ENCODE measurements at places on chromosomes 13 and 19.

GRCh38 chr19:4140237-4140711 is 13.2 kb upstream of the CREB3L3 start:
- DNase-seq = no peak

DNA sequence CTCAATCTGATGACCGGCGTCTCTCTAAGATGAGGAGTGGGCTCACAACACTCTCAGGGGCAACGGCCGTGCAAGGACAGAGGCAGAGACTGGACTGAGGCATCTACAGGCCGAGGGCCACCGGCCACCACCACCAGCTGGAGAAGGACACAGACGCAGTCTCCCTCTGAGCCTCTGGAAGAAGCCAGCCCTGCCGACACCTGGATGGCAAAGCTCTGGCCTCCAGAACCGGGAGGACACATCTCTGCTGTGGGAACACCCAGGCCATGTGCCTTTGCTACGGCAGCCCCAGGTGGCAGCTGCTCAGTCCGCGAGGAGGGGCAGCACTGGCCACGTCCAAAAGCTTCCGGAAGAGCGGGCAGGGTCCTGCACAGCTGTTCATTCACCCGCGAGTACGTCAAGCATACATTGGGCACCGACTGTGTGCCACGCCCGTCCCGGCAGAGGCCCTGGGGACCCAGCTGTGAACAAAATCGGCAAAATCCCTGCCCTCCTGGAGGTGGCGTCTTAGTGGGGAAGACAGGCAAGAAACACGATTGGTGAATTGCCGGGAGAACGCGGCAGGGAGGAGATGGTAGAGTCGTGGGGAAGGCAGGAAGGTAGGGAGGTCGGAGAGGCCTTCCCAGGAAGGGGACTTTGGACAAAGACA is 17.1 kb downstream of the C2CD4C start:
- DNase-seq = no peak

- no peak for DNase-seq
These were observed 1.1 kb downstream of the CYP2S1 start for GRCh38 chr19:41194157-41194552.

- DNase-seq = no peak
These were observed 6.0 kb upstream of the TNFAIP8L1 start for GRCh38 chr19:4633140-4633967.

GRCh38 chr13:93266681-93267080 is 40.1 kb downstream of the GPC6 start:
- no peak for DNase-seq

DNA sequence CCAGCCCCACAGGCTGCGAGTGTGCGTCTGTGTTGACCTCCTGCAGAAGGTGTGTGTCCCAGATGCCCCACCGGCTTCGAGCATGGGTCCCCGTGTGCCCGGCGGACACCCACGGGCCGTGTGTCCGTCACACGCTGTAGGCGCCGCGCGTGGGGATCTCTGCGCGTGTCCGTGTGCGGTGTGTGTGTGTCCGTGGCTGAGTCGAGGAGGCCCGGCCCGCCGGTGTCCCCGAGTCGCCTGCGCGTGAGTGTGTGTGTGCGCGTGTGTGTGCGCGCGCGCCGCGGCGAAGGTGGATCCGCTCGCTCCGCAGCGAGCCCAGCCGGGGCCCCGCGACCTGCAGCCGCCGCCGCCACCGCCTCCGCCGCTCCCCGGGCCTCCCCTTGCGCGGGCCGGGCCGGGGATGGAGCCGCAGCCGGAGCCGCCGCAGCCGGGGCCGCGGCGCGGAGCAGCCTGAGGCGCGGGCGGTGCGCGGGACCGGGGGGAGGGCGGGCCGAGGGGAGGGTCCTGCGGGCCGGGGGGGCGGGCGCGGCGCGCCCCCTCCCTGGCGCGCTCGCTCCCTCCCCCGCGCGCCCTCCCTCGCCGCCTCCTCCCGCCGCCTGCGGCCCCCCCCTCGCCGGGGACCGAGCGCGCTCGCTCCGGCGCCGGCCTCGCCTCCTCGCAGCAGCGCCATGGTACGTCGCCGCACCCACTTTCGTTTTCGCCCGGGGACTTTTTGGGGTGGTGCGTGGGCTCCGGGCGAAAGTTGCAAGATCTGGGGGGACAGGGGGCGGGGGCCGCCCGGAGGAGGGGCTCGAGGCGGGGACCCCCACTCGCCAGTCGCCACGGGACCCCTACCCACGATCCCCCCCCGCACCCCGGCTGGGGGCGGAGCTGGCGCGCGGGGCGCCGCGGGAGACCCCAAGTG is 7.1 kb upstream of the NFIC start:
- DNase-seq = no peak

DNA sequence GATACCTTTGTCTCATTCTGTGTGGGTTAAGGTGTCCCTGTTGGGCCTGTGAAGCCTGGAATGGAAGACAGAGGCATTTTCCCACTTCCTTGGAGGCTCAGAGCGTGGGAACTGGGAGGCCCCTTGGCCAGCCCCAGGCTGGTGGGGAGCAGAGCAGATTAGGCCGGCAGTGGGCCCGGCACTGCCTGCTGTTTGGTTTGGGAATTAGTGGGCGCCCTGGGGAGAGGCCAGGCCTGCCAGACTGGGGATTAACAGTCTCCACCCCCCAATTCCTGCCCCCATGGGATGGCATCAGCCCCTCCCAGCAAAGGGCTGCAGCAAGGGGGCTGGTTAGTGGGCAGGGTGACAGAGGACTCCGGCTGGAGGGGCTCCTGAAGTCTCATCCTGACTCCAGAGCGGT is 3.1 kb upstream of the BEST2 start:
- DNase-seq = no peak

DNA sequence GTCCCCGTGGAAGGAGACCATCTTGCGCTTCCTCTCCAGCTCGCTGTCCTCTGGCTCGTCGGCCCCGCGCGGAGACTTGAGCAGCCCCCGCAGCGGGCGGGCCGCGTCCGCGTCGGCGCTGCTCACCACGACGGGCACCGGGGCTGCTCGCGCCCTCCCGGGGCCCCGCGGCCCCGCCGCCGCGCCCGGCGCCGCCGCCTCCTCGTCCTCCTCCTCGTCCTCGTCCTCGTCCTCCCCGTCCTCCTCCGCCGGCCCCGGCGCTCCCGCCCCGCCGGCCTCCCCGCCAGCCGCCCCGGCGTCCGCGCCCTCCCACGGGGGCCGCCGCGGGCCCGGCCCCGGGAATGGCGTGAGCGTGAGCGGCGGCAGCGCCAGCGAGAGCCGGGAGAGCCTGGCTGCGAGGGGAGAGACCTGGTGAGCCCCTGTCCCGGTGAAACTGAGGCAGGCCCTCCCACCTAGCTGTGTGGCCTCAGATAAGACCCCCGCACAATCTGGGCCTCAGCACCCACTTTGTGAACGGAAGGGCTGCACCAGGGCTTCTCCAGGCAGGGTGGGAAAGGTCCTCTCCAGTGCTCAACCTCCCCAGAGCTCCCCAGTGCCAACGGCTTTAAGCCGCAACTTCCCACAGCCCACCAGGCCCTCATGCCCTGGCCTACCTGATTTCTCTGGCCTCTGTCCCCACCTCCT is 17.8 kb downstream of the LMTK3 start:
- no peak for DNase-seq

DNA sequence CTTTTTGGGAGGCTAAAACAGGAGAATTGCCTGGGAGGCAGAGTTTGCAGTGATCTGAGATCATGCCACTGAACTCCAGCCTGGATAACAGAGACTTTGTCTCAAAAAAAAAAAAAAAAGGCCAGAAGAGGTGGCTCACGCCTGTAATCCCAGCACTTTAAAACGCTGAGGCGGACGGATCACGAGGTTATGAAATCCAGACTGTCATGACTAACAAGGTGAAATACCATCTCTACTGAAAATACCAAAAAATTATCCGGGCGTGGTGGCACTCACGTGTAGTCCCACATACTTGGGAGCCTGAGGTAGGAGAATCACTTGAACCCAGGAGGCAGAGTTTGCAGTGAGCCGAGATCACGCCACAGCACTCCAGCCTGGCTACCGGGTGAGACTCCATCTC is 39.9 kb downstream of the ZNF611 start:
- DNase-seq = no peak

DNA sequence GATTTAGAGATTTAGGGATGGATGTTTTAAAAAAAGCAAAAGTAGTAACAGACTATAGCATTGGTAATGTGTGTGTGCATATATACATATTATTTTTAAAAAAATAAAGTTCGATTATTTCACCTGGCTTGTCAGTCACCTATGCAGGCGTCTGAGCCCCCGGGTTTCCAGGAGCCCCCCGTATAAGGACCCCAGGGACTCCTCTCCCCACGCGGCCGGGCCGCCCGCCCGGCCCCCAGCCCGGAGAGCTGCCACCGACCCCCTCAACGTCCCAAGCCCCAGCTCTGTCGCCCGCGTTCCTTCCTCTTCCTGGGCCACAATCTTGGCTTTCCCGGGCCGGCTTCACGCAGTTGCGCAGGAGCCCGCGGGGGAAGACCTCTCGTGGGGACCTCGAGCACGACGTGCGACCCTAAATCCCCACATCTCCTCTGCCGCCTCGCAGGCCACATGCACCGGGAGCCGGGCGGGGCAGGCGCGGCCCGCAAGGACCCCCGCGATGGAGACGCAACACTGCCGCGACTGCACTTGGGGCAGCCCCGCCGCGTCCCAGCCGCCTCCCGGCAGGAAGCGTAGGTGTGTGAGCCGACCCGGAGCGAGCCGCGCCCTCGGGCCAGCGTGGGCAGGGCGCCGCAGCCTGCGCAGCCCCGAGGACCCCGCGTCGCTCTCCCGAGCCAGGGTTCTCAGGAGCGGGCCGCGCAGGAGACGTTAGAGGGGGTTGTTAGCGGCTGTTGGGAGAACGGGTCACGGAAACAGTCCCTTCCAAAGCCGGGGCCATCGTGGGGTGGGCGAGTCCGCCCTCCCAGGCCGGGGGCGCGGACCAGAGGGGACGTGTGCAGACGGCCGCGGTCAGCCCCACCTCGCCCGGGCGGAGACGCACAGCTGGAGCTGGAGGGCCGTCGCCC is 840 bp upstream of the CCNA1 start:
- DNase-seq = no peak

GRCh38 chr19:37551129-37551993 is 43.2 kb downstream of the ZNF571 start:
- peak; percentile 55 for DNase-seq

GRCh38 chr13:39468306-39468705 is 134.7 kb downstream of the LHFPL6 start:
- no peak for DNase-seq

- no peak for DNase-seq
These were observed 10.9 kb upstream of the SEMA6B start for GRCh38 chr19:4570402-4570801.

DNA sequence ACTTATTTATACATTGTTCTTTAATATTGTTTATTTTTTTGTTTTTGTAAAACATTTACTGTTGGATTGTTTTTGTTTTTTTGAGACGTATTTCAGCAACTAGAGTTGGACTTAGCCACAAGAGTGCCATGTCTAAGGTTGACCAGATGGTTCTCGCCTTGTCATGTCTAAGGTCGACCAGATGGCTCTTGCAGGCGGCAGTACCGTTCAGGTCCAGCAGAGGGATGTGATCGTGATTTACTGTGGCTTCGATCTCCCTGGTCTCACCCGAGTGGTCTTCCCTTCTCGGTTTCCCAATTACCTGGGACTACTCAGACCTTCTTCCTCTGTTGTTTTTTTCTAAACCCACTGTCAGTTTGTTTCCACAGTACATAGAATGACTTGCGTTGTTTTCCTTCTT is 1438.6 kb downstream of the UQCRFS1 start:
- DNase-seq = no peak

DNA sequence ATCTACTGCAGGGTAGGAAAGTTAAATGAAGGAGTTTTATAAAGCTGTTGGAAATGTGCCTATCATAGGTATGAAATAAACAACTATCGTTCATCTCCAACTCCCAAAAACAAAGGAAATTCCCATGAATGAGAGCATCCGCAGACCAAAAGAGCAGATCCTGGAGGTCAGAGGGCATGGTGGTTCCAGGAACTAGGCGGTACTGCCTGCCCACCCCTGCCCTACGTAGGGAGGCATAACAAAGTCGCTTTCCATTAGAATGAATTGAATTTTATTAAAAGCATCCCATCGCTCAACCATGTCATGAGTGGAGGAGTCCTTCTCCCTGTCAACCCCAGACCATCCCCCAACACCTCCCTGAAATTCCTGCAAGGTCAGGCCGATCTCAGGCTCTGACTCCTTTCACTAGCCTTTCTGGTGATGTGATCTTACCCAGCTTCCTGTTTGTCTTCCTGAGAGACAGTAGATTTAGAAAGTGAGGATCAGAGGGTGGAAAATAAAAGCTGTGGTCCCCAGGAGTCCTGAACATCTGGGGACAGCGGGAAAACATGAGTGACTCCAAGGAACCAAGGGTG is at the start of gene CLEC4M:
Gene CLEC4M, plus strand, starts transcription at position 525 of the 575 bp plus-strand sequence. Its CDS starts 24 bp downstream, at position 549.
- no peak for DNase-seq

Data from right renal pelvis (tissue), 4 donors.